ENCODE measurements at places on chromosomes 2 and 18. TPM values are rescaled to one million over a fixed set of nuclear protein-coding genes. Genes with fewer than 3 reads are reported as not detected.
A peak's percentile ranks its signal among the peaks of the same experiment; 100 is the strongest.

CRYBA2 gene
- total RNA-seq, result not detected

INPP4A gene
- 16.7 TPM for total RNA-seq

ALPG gene
- not detected for total RNA-seq

FSIP2 gene
- not detected for total RNA-seq

SLC16A14 gene
- total RNA-seq, result 28.4 TPM

GRCh38 chr2:106106622-106107508, 87.2 kb downstream of the UXS1 start:
- no peak for DNase-seq

GRCh38 chr18:71371951-71372605, 1083.2 kb downstream of the SOCS6 start:
- no peak for DNase-seq

GRCh38 chr2:165239230-165239629, at the start of gene SCN2A:
SCN2A (plus strand) TSS chr2:165239414; CDS start chr2:165295824, 56,410 bp downstream.
- peak; percentile 60 for DNase-seq

- DNase-seq, result no peak
Measured at GRCh38 chr2:76759634-76760366, 762.4 kb downstream of the LRRTM4 start.

- DNase-seq, result no peak
Measured at GRCh38 chr2:172571245-172571644, 15.4 kb downstream of the PDK1 start.
